Activated naive CD8-positive, alpha-beta T cell treated with anti-CD3 and anti-CD28 coated beads, Interleukin-2, amount 50 U/mL, for 24 hours (primary cell): ENCODE measurements at places on chromosomes 3 and 15.

DNA sequence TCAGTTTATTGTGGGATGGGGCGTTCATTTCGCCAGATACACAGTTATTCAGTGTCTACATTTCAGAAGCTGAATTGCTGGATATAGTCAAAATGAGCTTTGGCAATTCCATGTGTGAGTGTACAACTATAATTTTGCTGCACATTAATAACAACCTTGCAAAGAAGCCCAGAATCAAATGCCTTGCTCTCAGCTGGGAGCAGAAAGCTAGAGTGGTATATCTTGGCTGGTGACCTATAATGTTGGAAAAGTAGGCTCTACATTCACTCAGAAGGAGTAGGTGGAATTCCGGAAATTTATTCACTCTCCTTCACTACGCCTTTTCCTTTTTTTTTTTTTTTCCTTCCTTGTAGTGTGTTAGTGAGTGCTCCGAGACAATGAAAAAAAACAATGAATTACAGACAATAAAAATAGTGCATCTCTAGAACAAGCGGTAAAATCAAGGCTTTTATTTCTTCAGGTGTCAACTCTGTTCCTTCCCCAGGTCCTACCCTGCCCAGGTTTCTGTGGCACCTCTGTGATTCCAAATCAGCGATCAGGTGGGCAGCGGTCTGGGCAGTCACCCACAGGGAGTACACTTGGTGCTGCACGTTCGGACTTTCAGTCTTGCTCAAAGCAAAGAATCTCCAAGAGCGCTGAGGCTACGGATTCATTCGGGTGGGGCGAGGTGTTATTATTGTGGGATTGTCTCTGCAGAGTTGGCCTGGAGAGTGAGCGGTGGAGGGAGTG is 910 bp upstream of the ARPP21 start:
- no peak for DNase-seq

GRCh38 chr3:127867986-127868385 is 45.7 kb upstream of the MGLL start:
- no peak for DNase-seq

DNA sequence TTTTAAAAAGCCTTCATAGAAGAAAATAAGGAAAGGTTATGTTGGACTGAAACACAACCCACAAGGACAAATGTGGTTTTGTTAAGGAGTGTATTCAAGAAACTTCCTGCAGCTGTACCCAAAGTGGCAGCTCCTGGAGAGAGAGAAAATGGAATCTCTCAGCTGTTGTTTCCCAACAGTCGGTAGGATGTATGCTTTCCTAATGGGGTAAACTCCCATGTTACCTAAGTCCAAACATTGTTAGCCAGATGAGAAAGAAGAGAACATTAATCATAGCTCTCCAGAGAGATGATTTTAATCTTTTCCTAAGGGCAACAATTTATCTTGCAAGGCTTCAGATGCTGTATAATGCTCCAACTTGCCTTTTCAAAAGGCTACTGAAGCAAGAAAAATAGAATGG is 22.6 kb upstream of the TEX9 start:
- DNase-seq: no peak

DNA sequence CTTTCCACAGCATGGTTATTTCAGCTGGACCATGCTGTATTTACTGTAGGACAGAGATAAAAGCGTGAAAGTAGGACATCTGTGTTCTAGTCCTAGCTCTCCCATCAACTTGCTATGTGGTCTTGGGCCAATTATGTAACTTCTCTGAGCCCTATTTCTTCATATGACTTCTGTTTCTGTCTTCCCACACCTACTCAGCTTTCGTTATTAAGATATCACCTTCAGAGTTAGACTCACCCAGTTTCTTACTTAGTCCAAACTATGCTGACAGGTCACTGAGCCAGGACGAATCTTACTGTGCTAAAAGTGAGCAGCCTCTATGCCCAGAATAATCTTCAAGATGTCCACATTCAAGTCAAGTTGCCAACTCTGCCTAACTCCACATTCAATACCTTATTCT is 283.7 kb downstream of the IL5RA start:
- no peak for DNase-seq

DNA sequence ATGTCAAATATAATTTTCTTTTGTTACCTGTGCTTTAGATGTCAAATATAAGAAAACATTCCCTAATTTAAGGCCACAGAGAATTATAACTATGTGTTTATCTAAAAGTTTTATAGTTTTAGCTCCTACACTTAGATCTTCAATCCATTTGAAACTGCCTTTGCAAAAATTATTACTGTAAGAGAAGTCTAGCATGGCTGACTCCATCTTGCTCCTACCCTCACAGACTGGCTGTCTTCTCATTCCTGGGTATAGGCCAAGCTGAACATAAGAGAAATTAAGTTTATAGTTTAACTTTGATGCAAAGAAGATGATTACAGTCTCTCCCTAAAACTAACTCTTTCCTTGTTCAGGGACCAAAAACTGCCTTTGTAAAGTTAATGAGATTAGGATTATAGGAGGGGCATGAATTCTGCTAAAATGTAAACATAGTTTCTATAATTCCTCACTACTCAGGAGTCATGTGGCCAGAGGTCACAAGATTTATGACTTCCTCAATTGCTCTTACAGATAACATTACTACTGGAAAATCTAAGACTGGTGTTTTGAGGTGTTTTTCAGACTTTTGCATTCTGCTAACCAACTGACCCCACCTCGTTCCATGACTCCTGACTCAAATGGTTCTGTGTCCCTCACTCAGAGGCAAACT is 184.0 kb downstream of the BCHE start:
- no peak for DNase-seq

DNA sequence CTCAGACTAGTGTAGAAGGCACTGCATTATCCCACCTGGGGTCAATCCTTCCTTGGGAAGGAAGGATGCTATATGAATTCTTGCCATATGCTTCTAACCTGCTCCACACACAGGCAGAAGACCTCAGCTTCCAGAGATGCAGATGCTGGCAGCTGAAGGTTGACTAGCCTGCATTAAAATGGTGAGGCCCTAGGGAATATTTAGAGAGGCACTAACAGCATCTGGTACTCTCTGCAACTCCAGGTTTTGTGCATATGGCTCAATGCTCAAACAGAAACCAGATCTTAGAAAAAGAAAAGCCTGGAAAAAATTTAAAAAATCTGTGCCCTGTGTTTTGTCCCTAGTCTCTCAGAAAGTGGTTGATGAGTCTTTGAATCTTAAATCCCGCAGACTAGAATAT is 56.0 kb upstream of the MYRIP start:
- DNase-seq: no peak

DNA sequence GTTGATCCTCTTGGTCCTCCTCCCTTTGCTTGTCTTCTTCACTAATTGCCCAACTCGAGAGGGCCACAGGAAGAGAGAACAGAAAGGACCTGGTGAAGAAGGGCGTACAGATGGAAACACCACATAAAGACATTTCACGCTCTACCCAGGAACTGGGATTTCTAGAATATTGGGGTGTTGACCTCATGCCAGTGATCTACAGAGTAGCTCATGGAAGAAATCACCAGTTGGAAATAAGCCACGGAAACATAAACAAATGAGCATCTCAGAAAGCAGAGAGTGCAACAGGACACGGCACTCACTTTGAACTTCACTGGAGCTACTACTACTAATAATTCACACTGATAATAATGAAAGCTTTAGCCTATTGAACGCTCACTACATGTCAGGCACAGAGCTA is 84.6 kb upstream of the ARHGEF3 start:
- DNase-seq: no peak

DNA sequence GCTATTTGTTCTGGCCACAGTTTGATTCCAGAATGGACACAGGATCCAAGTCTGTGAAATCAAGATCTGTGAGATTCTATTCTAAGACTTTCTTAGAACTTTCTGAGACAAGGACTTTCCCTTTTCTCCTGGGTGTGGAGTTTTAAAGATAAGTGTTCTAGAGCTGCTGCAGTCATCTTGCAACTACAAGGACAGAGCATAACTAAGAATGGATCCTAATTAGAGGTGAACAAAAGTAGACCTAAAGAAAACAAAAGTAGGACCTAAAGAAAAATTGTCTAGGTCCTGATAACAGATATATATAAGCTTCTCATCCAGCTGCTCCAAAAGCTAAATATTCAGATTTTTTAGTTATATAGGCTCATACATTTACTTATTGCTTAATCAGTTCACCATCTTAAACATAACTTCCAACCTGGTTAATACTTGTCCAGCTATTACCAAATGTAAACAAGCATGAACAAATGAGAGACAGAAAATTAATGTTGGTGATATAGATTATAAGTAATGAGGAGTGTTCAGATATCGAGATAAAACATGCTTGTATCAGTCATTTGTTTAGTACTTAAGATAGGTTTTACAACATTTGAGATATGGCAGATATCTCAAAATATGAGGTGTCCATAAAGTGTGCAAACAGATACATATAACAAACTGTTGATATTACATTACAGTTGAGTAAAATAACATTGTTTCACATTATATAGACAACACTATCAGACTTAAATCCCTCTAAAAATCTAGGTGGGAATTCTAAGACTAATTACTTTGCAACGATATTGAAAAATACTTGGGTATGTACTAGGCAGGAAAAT is 75.1 kb downstream of the CD200 start:
- no peak for DNase-seq

DNA sequence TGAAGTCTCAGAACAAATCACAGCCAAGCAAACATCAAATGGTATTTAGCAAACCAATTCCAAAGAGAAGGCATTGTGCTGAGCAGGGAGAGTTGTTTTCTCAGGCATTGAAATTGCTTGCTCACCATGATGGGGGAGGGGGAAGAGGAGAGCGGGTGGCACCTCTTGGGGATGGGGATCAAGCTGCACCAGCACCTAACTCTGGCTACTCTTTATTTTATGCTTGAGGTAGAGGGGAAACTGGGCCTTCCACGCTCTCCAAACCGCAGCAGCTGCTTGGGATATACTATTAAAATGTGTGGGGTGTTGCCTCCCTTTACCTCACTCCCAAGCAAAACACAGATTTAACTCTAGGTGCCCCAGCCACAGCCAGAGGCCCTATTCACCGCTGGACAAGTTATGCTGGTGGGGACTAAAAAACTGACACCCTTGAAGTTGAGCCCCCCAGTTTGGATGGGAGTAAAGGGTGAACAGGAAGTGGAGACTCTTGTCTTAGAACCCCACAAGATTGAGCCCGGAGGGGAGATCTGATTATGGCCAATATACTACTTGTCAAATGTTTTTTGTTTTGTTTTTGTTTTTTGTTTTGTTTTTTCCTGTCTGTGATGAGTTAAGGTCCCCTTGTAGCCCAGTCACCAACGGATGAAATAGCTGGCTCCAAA is 5.0 kb upstream of the FOXB1 start:
- no peak for DNase-seq

DNA sequence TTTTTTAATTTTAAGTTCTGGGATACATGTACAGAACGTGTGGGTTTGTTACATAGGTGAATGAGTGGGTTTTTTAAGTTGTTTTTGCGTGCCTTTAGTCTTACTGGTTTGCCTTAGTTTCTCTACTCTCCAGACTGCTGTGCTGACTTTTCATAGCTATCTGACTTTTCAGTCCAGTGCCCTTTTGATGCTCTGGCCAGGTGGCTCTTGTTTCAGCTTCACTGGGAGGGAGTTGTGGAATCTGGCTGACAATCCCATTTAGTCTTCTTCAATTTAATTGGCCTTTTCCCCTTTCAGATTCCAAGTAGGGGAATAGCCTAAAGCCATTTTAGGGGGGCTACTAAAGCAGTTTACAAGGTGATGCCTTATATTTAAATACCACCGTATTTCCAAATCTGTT is 30.1 kb downstream of the FNDC3B start:
- no peak for DNase-seq

DNA sequence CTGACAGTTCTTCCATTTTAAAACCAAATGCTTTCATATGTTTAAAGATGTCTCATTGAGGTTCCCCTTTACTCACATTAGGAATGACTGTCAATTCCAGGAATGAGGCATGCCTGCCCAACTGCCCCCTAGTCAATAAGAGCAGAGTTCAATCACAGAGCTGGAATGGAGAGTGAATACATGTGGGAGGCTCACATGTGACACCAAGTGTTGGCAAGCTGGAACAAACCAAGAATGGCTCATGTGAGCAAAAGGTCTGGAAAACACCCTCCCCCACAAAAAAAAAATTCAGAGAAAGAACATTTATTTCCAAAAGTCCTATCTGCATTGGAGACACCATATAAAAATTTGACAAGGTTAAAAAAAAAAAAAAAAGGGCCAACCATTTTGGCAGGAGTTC is 3.7 kb downstream of the PBRM1 start:
- peak; percentile 23 for DNase-seq
